Kidney glomerular epithelial cell (primary cell): ENCODE measurements at places on chromosomes 4 and X.

DNA sequence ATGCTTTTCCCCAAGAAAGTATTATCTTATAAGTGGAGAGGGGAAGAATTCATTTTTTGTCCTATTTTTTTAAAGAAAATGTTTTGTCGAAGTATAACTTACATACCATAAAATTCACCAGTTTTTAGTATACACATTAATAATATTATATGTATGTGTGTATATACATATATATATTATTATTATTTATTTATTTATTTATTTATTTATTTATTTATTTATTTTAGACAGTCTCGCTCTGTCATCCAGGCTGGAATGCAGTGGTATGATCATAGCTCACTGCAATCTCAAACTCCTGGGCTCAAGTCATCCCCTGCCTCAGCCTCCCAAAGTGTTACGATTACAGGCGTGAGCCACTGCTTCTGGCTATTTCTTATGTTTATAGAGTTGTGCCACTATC is 334.1 kb downstream of the ZNF674 start:
- DNase-seq, result no peak

- no peak for DNase-seq
Observed at GRCh38 chr4:6990661-6991060, 52.5 kb upstream of the TADA2B start.

DNA sequence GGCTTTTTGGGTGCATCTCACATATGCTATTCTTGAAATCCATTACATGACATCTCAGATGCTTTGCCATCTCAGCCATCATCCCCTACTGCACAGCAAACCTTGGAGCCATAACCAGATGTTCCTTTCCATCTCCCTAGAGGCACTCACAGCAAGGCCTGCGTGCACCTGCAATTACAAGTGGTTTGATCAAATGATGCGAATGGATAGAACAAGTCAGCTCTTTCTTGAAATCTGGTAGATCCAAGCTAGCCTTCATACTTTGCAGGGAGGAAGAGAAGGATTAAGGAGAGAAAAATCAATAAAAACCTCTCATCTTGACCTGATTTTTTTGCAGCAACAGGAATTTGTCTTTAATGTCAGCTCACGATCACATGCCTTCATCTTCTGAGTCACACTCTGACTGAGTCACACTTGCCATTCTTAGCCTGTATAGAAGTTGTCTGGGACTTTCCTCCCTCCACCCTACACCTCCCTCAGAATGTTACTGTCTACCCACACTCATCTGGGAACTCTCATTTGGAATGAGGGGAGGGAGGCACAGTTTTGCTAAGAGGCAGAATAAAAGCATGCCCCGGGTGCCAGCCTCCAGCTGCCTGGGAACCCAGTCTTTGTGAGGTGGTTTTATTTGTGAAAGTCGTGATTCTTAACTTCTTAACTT is 11.9 kb upstream of the TRIML1 start:
- peak; percentile 76 for DNase-seq

- DNase-seq, result no peak
Observed at GRCh38 chrX:11791537-11791936, 33.5 kb downstream of the MSL3 start.

DNA sequence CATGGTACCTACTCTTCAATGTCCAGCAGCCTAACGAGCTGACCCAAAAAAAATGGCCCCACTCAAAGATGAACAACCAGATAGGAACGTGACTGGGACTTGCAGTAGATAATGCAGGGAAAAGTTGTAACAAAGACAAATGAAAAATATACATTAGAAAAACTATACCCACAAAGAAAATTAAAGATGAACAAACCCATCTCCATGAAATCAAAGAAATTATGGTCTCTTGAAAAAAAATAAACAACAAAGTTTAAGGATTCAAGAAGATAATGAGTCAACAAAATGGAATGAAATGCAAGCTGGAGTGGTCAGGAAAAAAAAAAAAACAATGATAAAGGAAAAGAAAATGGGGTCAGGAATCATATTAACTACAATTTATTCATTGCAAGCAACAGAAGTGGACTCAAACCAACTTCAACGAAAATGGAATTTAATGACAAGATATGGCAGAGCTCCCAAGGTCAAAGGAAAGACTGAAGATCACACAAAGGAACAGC is 309.8 kb upstream of the GALNT7 start:
- DNase-seq, result no peak

DNA sequence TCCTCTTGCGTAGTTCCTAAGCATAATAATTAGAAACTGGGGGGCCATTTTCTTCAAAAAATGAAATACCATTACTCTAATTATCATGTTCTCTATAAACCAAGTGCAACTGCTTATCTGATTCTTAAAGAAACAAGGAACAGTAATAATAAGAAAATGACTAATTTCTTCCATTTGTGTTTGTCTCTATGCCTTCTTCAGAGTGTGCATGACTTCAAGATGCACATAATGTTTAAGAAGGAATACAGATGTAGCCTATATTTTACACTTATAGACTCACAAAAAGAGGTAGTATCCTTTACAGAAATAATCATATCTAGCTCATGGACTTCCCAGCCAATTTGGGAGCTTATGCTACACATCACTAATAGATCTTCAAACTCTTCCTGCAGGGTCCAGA is 131.7 kb downstream of the CHRNA9 start:
- DNase-seq, result no peak

- peak; percentile 65 for DNase-seq
Observed at GRCh38 chr4:76977736-76978350, 28.3 kb downstream of the SEPTIN11 start.

GRCh38 chr4:98289375-98289774 is 28.2 kb downstream of the RAP1GDS1 start:
- DNase-seq, result no peak

DNA sequence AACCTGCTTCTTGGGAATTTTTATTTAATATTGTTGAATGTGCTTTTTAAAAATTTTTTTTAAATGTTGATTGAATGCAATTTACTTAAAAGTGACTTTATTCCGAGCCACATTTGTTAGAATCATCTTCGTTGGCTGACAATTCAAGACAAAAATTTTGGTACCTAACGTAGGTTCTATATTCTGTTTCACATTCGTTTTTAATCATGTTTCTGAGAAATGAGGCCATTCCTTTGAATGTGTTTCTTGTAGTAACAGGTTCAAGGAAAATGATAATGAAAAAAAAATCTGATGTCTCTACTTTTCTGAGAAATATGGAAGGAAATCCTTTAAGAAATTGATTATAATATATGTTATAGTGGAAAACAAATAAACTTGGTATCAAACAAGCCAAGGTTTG is 92.3 kb upstream of the DCLK2 start:
- DNase-seq, result no peak

- no peak for DNase-seq
Observed at GRCh38 chr4:139488442-139488841, 34.5 kb downstream of the RAB33B start.

GRCh38 chr4:74284053-74284452 is 24.2 kb upstream of the EPGN start:
- peak; percentile 63 for DNase-seq

DNA sequence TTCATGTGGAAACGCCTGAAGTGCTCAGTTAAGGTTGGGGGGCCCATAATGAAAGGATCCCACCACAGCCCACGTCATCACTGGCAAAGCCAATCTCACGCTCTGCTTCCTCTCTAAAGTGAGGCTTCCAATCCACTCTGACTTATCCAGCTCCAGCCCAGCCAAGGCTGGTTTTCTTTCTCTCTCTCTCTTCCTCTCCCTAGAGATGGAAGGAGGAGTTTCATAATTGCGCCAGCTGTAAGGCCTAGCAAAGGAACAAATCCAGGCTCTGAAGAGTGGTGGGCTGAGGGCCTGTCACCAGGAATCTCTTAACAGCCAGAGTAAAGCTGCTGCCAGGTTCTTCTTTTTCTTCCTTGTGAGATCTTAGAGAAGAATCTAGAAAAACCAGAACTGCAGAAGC is 20.7 kb upstream of the BCLAF3 start:
- no peak for DNase-seq

GRCh38 chr4:66182636-66183035 is 512.3 kb upstream of the EPHA5 start:
- DNase-seq, result no peak

DNA sequence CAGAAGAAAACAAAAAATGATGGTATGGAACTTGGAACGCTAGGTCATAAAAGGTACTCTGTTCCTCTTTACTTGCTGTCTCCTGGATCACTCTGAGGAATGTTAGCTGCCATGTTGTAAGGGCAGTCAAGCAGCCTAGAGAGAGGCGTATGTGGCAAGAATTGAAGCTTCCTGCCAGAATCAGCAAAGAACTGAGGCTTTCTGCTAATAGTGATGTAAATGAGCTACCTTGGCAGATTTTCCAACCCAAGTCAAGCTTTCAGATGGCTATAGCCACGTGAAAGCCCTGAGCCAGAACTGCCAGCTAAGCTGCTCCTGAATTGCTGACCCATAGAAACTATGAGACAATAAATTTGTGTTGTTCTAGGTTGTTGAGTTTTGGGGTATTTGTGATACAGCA is 38.7 kb downstream of the AASDH start:
- no peak for DNase-seq

GRCh38 chr4:23923840-23924239 is 34.0 kb upstream of the PPARGC1A start:
- no peak for DNase-seq

- DNase-seq, result no peak
Observed at GRCh38 chrX:27966955-27967354, 14.3 kb downstream of the DCAF8L1 start.

DNA sequence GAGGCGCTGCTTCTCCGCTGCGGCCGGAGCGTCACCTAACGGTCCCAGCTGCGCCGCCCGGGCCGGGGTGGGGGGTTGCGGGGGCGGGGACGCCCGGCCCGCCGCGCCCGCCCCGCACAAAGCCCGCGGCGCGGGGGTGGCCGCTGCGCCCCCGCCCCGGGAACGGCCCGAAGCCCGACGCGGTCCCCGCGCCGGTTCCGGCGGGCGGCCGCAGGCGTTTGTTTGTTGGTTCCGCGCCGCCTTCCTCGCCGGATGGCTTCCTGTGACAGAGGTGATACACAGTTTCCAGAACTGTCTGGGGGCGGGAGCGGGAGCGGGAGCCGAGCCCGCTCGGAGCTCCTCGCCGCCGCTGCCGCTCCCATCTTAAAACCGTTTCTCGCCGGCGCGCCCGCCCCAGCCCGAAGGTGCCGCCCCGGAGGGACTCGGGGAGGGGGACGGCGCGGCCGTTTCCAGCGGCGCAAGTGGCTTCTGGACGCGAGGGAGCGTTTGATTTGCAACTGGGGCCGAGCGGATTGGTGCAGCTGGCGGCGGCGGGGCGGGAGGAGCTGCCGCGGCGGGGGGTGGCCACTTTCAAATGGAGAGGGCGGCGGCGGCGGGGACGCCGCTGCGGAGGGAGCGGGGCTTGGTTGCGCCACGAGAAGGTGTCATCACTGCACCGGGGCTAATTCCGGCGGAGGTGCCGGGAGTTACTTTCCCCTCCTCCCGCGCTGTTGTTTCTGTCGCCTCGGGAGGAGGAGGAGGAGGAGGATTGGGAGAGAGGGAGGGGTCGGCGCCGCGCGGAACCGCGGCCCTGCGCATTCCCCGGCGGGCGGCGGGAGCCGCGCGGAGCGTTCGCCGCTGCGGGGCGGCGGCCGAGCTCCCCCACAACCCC is 2.3 kb downstream of the JADE1 start:
- peak; percentile 92 for DNase-seq

DNA sequence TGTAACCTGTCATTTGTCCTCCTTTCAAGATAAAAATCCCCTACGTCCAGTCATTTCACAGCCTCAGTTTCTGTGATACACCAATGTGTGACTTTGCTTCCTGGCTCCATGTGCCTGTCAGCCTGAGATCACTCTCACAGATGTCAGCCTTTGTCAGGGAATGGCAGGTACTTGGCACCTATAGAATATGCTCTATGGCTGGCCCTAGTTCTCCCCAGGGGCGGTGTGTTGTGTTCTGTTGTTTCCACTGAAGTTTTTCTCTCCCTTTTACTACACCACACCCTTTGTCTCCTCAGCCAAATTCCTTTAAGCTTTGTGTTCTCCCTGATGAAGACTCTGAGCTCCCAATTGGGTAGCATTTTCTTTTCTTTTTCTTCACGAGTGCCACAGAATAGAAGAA is 81.7 kb downstream of the ALPK1 start:
- DNase-seq, result no peak

DNA sequence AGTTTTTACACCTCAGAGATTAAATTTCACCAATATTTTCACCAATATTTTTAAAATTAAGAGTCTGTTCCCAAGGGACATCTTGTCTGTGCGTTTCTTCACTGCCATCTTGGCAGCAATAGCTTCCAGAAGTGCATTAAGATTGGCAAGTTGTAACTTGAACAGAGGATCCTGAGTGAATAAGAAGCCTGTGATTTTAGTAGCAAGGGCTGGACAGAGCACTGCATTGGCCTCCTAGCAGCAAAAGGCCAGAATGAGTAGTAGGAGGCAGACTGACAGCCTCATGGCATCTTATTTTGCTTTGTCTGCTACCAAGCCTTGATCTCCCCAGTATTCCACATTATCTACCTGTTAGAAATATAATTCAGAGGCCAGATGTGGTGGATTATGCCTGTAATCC is 138.4 kb downstream of the CPE start:
- no peak for DNase-seq

DNA sequence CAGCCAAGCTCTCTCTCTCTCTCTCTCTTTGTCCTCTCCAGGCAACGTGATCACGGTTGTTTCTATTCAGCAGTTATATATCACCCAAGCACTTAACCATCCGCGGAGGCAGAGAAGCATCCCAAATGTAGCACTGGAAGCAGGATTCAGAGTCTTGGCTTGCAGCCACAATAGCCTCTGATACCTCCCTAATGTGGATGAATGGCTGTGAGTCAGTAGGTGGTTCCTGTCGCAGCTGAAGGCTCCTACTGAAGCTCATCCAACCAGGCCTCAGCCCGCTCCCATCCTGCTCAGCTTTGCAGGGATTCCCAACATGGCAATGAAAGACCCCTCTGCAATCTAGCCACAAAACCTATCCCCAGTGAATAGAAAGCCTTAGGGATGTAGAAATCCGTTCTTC is 5.1 kb downstream of the HS6ST2 start:
- DNase-seq, result peak; percentile 58

- DNase-seq, result no peak
Observed at GRCh38 chr4:155974996-155975395, 21.3 kb upstream of the CTSO start.

GRCh38 chr4:151420250-151420807 is 11.4 kb downstream of the FHIP1A start:
- DNase-seq, result no peak

DNA sequence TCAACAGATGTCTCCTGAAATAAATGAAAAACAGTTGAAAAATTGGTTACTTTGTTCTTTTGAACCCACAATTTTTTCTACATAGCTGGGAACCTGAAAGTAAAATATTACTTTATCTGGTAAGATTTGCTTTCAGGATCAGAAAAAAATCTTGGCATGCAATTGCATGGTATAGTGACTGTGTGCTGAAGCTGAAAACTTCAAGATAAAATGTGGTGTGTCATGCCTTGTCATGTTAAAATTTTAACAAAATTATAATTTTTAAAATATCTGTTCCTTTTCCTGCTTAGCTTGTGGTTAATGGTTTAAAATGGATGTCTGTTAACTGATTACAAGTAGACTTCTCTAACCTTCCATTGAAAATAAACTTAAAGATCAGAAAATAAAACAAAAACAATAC is 904.8 kb downstream of the PDHA2 start:
- no peak for DNase-seq

DNA sequence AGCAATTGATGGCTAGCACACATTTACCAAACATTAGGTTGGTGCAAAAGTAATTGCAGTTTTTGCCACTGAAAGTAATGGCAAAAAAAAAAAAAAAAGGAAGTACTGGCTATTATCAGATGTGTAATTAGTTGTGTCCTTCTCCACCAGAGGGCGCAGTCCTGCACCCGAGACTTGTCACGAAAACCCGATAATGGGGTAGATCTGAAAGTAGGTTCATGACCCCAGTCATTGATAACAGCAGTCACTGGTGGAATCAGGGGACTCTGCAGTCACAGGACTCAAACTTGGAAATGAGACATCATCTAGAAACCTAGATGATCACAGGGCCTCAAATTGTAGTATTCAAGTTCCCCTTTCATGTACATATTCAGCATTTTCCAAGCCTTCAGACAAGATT is 13.1 kb upstream of the ACOT9 start:
- peak; percentile 5 for DNase-seq
